Mucosa of descending colon (tissue), 3 donors: ENCODE measurements at places on chromosomes 16 and 17. TPM values are rescaled to one million over a fixed set of nuclear protein-coding genes. Genes with fewer than 3 reads are reported as not detected.

DNA sequence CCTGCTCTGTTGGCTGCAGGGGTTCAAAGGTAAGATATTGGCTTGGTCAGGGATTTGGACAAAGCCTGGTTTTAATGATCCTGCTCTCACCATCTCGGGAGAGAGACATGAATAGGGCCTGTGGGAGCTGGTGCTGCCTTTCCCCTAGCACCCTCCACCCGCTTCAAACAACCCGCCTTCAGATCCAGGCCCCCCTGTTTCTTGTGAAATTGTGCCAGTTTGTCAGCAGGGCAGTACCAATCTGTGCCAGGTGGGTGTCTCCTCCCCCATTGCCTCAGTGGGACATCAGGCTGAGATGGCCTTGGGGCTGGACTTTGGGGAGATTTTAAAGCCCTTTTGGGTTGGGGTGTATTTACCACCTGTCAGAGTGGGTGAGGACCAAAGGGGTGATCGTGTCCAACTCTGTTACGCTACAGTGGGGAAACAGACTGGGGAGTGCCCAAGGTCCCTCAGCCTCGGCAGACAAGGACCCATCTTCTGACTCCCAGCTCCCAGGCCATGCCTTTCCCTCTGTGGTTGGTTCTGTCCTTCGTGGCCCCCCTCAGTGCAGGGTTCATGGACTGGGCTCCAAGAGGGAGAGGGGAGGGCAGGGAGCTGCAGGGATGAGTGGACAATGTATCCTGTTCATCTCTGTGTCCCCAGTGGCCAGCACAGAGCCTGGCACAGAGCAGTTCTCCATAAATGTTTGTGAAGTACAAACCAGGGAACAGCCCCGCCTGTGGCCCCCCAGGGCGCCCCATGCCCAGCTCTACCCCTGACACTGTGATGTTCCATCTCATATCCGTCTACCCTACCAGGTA is 3.3 kb downstream of the ARHGAP23 start:
- no peak for DNase-seq

DNA sequence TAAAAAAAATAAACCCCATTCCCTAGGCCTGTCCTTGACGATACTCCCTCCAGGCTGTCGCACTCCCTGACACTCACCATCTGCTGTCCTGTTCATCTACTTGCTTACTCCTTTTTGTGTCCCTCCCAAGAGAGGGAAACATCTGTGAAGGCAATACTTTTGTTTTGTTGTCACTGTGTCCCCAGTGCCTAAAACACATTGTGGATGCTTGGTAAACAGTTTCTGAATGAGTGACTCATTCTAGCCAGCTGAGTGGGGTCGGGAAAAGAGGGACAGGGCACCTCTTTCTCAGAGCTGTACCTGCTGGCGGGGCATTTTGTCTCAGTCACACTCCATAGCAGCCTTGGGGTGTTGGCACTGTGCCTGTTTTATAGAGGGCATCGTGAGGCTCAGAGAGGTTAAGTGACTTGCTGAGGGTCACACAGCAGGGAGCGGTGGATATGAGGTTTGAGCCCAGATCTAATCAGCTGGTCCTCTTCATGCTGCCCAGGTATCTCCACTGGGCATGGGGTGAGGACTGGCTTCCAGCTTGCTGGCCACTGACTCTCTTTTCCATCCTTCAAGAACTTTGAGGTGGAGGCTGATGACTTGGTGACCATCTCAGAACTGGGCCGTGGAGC is 15.6 kb downstream of the MAP2K3 start:
- DNase-seq: no peak

GRCh38 chr17:47831934-47832327 is 461 bp downstream of the LRRC46 start:
- DNase-seq: no peak

DNA sequence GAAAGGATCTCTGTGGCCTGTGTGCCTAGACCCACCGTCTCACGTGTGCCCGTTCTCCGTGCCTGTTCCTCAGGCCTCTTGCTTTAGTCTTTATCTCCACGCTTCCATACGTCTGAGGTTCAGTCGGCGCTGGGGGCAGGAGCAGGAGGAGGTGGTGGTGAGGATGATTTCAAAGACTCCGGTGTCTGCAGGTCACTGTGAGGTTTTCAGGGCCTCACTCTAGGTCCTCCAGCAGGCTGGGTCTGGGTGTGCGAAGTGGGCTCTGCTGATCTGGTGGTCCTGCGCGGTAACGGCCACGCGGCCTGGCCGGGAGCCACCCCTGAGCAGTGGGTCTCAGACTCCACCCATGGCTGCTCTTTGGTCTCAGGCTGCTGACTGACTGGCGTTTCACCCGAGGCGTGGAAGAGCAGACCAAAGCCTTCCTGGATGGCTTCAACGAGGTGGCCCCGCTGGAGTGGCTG is 14.4 kb upstream of the CLEC18A start:
- no peak for DNase-seq

DNA sequence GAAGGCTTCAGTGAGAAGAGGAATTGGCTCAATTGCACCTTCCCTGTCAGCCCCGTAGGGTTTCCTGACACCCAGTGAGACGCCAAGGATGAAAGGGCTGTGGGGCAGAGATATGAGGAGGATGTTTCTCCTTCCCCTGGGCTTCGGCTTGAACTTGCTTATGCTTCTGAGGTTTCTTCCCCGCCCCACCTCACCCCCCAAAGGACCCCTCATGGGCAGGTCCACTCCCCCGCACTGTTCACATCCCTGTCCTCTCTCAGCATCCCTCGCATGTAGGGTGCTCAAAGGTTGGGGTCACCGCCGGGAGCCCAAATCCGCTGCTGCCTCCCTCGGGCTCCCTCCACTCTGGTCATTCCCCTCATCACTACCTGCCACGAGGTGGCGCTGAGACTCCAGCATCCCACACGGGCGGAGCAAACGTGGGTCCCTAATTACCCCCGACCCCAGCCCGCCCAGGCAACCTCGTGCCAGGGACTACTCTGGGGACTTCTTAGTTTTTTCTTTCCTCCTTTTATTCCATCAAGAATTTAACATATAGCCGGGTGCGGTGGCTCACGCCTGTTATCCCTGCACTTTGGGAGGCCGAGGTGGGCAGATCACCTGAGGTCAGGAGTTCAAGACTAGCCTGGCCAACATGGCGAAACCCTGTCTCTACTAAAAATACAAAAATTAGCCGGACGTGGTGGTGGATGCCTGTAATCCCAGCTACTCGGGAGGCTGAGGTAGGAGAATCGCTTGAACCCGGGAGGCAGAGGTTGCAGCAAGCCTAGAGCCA is 3.3 kb upstream of the TRARG1 start:
- DNase-seq: no peak

- DNase-seq: no peak
These were observed 236.1 kb downstream of the CPPED1 start for GRCh38 chr16:12567602-12568001.

- DNase-seq: no peak
These were observed 68.9 kb downstream of the ABCC6 start for GRCh38 chr16:16154281-16154951.

Gene ARL5C
- not detected for total RNA-seq

Gene KRTAP17-1
- total RNA-seq: not detected
